ENCODE measurements at places on chromosomes 6 and 20. TPM values are rescaled to one million over a fixed set of nuclear protein-coding genes. Genes with fewer than 3 reads are reported as not detected.

DNA sequence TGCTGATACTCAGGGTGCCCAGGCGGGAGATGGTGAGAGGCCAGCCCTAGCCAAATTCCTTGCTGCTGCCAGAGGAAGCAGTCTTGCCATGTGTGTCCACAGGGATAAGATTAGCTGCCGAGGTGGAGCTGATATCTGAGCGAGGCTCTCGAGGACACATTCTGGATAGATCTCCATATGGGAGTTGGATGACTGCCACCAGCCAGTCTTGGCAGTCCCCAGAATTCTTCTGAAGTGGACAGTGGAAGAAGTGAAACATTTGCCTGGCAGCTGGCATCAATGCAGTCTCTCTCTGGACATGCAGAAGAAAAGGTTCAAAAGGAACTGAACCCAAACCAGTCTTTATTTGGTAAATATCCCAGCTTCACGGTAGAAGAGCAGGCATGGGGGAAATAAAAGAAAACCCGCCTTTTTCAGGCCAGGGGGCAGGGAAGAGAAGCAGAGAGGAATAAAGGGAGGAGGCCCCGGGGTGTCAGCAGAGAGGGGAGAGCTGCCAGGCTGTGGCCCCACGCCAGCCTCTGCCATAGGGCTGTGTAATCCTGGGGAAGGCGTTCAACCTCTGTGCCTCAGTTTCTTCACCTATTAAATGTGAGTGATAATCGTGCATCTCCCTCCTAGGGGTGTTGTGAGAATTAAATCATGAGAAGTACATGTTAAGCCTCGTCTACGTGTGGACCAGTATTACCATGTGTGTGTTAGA lies 3.7 kb upstream of the FUCA2 start:
- peaks cover 4% of the 10 kb centered on the region for H3K4me1 ChIP-seq
- no peaks in the 10 kb centered on the region for H3K36me3 ChIP-seq
- H3K4me3 ChIP-seq: no peak overlapping the region
- peaks cover 16% of the 10 kb centered on the region for H3K27me3 ChIP-seq

DNA sequence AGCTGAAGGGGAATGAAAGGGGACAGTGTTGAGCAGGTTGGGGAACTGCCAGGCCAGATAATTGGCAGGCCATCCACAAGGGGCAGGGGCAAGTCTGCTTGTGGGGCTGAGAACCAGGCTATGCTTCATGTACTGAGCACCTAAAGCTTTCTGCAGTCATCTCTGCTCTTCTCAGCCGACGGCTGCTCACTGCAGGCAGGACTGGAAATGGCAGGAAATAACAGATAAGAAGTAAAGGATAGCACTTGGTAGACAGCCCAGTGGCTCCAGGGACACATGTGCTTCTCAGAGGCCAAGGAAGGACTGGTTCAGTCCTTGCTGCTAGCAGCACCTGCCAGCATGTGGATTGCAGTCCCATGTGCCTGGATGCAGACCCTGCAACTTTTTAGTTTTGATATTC lies 89.8 kb downstream of the CD164 start:
- no peak overlapping the region for H3K4me3 ChIP-seq
- no peaks in the 10 kb centered on the region for H3K4me1 ChIP-seq
- H3K27ac ChIP-seq: no peak overlapping the region
- no peaks in the 10 kb centered on the region for H3K36me3 ChIP-seq

- no peaks in the 10 kb centered on the region for H3K4me1 ChIP-seq
- no peak for DNase-seq
- peaks cover 6% of the 10 kb centered on the region for H3K27me3 ChIP-seq
These were observed 95.7 kb upstream of the MYLIP start for GRCh38 chr6:16033214-16033613.

- H3K4me1 ChIP-seq: no peaks in the 10 kb centered on the region
- no peak overlapping the region for H3K4me3 ChIP-seq
- no peaks in the 10 kb centered on the region for H3K36me3 ChIP-seq
- H3K27ac ChIP-seq: no peak overlapping the region
These were observed 24.5 kb downstream of the TENT5A start for GRCh38 chr6:81727876-81728517.

- DNase-seq: no peak
- no peaks in the 10 kb centered on the region for H3K27me3 ChIP-seq
- H3K4me3 ChIP-seq: no peak overlapping the region
- no peak overlapping the region for H3K27ac ChIP-seq
- no peaks in the 10 kb centered on the region for H3K36me3 ChIP-seq
- H3K4me1 ChIP-seq: no peaks in the 10 kb centered on the region
These were observed 492.9 kb downstream of the PRKN start for GRCh38 chr6:162234631-162235030.

DNA sequence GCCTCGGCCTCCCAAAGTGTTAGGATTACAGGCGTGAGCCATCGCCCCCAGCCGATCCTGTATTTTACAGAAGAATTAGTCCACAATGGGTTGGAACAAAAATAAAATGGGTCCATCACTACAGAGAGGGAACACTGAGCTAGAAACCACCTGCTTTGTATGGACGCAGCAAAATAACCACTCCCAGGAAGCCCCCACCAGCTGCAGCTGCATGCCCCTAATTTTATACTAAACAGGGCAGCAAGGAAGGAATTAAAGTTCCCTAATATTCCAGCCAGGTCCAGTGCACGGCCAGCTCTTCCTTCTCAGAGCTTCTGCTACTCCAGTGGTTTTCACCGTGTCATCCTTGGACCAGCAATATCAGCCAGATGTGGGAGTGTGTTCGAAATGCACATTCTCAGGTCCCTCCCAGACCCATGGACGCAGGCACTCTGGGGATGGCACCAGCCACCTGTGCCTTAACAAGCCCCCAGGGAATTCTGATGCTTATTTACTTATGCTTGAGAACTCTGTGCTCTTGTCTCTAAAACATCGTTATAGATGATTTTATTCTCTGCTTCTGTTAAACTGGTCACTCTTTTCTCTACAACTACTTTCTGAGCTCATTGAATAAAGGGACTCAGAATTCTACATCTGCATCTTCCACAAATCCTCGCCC lies 189.5 kb upstream of the SLC24A3 start:
- no peak overlapping the region for H3K27ac ChIP-seq
- H3K4me1 ChIP-seq: no peaks in the 10 kb centered on the region
- H3K27me3 ChIP-seq: no peaks in the 10 kb centered on the region
- DNase-seq: no peak
- H3K36me3 ChIP-seq: no peaks in the 10 kb centered on the region
- no peak overlapping the region for H3K4me3 ChIP-seq

- DNase-seq: no peak
- no peaks in the 10 kb centered on the region for H3K27me3 ChIP-seq
- peaks cover 3% of the 10 kb centered on the region for H3K4me1 ChIP-seq
- no peak overlapping the region for H3K4me3 ChIP-seq
- H3K27ac ChIP-seq: no peak overlapping the region
- peaks cover 8% of the 10 kb centered on the region for H3K36me3 ChIP-seq
These were observed 2.6 kb upstream of the ABT1 start for GRCh38 chr6:26594131-26594498.

DNA sequence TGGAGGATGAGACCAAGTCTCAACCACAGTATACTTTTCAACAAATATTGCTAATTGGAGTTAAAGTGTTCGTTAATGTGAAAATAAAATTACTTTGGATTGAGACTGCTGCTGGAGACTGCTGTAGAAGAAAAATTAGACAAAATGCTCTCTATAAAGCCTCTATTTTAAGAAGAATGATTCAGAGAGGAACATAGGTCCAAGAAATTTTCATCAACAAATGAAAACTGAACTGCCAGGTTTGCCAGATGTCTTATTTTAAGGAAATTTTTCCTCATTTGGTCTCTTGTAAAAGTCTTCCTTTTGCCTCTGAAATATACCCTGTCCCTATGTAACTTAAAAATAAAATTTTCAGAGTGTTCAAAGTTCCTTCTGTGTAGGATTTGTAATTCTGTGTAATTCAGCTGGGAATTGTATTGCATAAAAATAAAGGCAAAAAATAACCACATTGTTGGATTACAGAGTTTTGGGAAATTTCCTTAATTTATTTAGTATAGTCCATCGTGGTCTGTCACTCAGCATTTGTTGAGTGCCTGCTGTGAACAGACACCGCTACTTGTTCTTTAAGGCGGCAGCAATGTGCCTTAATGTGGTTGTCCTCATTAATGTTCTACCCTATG lies 27.4 kb downstream of the ANKS1A start:
- H3K4me1 ChIP-seq: peaks cover 5% of the 10 kb centered on the region
- no peak overlapping the region for H3K4me3 ChIP-seq
- peaks cover 3% of the 10 kb centered on the region for H3K27me3 ChIP-seq
- no peaks in the 10 kb centered on the region for H3K36me3 ChIP-seq
- peak; percentile 34 for DNase-seq
- no peak overlapping the region for H3K27ac ChIP-seq

ALDH8A1 gene
- total RNA-seq: under 0.01 TPM

NR2E1 gene
- not detected for total RNA-seq

Data from IMR-90 (cell line).